ENCODE measurements at places on chromosomes 2 and 18.
A peak's percentile ranks its signal among the peaks of the same experiment; 100 is the strongest.

DNA sequence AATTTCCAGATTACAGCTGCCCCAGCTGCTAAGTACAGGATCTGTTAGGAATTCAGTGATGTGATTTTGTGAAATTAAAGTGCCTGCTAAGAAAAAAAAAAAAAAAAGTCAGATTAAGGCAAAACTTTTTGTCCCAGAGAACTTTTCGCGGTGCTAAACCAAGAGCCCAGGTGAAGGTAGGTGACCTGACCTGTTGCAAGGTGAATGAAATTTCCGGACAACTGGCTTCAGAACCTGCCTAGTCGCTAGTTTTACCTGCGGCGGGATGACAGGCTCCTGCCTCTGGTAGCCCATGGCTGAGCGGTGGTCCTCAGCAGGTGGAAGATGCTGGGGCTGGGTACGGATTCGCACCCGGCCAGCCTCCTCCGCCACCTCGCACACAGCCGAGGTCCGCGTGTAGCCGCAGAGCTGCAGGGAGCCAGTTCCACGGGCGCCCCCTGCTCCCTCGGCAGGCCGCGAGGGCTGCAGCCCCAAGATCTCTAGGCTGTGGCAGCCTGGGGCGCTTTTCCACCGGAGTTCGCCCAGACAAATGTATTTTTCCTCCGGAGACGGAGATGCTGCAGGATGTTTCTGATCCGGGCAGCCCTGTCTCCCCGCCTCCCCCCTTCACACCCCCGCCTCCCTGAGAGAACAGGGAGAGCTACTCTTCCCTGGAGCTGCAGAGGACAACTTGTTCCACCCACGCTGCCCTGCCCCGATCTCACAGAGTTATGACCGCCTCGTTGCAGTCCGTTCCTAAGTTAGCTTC lies at the start of gene SLC38A11:
SLC38A11 (minus strand) TSS at position 572 of the 748 bp plus-strand sequence; CDS start at position 294, 278 bp downstream.
- no peak for DNase-seq

DNA sequence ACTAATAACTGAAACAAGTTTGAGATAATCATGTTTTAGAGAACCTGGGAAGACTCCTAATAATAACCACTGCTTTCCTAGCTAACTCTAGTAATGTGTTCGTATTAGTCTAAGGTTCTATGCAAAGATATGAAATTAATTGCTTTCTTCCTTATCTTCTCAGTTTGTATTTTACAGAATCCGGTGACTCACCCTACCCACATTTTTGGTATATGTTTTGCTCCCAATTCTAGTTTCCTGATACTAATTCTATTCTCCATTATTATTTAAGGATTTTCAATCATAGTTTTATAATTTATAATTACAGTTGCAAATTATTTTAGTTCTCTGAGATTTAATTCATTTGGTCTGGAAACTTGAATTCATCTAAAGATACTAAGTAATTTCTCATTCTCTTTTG lies 394.6 kb upstream of the SETBP1 start:
- no peak for DNase-seq

DNA sequence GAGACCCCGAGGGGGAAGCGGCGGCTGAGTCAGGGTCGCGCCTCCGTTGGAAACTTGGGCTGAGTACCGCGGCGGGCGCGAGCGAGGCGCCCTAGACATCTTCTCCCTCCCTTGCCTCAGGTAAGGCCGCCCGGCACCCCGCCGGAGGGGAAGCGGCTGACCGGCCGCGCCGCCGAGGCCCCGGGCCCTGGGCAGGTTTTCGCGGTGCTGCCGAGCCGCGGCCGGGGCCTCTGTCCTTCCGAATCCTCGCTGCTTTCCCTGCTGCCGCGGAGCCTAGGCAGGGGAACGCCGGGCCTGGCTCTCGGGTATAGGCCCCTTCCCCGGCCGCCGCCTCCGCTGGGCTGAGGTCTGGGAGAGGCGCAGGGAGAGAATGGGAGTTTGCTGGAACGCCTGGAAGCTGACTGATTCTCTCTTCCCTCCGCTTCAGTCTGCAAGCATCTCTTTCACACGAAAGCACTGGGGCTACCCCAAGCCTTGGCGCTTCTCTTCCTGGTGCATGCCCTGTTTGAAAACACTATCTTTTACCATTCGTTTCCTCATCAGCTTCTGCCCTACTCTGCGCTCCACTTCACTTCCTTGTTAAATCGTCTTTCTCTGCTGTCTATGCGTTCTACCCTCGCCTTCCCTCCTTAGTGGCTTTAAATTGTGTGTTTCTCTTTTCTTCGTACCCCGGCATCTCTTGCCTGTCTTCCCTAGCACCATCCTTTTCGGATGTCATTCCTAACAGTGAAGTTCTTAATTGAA lies 652 bp downstream of the PPM1B start:
- DNase-seq: no peak

GRCh38 chr2:38174646-38175423 lies 98.9 kb upstream of the CYP1B1 start:
- DNase-seq: no peak

GRCh38 chr2:141923657-141924056 lies 207.2 kb downstream of the LRP1B start:
- DNase-seq: no peak

GRCh38 chr18:78901923-78902794 lies 77.5 kb upstream of the SALL3 start:
- DNase-seq: no peak

DNA sequence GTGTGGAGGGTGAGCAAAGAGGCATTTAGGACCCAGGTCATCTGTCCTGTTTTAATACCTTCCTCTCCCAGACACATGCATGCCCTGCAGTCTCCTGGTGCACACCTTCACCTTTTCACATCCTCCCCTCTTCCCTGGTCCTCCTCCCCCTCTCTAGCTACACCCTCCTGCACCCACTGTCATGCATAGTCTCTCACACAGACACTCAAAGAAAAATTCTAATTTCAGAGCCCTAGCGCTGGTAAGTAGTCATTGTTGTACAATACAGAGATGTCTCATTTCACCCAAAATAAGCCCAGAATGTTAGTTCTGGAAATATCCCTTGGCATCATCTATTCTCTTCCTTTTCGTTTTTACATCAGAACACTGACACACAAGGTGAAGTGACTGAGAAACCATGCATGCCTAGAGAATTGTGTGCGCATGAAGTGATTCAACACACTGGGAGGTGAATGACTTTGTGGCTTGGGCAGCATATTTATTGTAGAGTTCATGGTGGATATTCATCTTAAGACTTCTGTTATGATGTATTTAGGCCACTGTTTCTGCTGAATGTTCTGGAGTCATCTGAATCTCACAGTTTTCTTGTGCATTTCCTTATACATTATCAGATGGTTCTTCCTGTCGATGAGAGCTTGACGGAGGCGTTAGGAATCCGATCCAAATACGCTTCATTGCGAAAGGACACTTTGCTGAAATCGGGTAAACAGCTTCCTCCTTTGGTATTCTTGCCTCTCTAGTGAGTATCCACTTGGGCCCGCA lies 69.9 kb downstream of the COA5 start:
- DNase-seq: no peak

- DNase-seq: peak; percentile 37
Observed at GRCh38 chr18:59783138-59783537, 85.9 kb upstream of the CCBE1 start.

DNA sequence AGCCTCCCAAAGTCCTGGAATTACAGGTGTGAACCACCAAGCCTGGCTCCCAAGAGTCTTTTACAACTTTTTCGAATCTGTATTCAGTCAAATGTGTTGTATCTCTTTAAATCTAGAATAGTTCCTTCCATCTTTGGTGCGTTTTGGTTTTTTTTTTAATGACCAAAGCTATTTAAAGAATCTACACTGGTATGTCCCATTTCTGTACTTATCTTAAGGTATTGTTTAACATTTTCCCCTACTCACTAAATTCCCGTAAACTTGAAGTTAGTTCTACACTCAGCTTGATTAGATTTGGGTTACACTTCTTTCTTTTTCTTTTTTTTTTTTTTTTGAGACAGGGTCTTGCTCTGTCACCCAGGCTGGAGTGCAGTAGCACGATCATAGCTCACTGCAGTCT lies 63.8 kb downstream of the TMEM237 start:
- no peak for DNase-seq

- DNase-seq: no peak
Observed at GRCh38 chr2:120907822-120908221, 172.2 kb downstream of the GLI2 start.

GRCh38 chr2:98712145-98712544 lies 18.8 kb downstream of the MGAT4A start:
- no peak for DNase-seq

GRCh38 chr18:68588169-68588568 lies 126.7 kb downstream of the TMX3 start:
- no peak for DNase-seq

DNA sequence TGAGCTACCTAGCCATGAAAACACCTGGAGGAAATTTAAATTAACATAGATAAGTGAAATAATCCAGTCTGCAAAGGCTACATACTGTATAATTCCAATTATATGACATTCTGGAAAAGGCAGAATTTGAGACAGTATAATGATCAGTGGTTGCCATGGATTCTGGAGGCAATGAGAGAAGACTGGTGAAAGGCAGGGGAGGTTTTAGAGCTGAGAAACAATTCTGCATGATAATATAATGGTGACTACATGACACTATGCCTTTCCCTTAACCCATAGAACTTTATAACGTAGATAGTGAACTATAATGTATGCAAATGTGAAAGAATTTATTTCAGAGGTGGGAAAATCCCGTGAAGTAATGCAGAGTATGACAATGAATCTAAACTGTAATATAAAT lies 749.3 kb downstream of the TRIB2 start:
- DNase-seq: no peak

- peak; percentile 47 for DNase-seq
Observed at GRCh38 chr2:228180181-228181097, 1.0 kb downstream of the SPHKAP start.

DNA sequence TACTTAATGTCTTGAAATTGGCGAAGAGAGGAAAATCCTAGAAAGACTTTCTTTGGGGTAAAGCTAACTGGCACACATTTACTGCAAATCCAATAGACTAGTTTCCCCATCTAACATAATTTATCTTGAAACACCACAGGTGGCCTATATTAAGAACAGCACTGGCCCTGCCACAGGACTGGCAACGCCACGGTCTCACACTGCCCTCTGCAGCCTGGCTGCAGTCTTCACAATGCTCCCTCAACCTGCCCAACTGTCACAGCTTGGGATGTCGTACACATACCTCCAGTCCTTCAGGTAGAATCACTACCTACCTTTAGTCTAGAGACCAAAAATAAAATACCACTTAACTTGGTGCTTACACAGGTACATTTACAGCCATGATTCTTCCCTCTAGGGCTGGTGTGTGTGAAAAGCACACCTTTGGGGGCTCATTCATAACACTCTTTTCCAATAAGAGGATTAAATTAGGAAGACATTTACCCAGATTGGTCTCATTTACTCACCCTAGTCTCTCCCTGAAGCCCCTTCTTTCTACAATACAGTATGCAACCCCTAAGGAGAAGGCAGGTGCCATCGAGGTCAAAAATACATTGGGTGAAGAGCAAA lies 222.2 kb downstream of the C1D start:
- peak; percentile 16 for DNase-seq

DNA sequence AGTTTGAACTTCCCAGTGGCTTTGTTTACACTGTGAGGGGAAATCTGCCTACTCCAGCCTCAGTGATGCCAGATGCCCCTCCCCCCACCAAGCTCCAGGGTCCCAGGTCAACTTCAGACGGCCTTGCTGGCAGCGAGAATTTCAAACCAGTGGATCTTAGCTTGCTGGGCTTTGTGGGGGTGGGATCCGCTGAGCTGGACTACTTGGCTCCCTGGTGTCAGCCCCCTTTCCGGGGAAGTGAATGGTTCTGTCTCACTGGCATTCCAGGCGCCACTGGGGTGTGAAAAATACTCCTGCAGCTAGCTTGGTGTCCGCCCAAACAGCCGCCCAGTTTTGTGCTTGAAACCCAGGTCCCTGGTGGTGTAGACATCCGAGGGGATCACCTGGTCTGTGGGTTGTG lies 70.0 kb upstream of the NEUROD1 start:
- no peak for DNase-seq

DNA sequence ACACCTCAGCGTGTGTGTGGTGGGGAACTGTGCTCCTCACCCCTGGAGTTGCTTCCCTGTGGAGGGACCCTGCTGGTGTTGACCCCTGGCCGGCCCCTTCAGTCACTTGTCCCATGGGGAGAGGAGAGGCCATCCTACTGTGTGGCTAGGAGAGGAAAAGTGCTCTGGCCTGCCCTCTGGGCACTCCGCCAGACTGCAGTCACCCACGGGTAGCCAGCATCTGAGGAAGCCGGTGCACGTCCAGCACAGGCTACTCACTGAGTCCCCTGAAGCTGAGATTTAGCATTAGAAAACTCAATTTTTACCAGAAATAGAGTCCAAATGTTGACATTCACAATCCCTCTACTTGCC lies 211.5 kb upstream of the RAB6C start:
- no peak for DNase-seq

GRCh38 chr2:207763303-207763917 lies 6.3 kb downstream of the FZD5 start:
- no peak for DNase-seq

- DNase-seq: no peak
Observed at GRCh38 chr2:159444754-159445153, 158.3 kb upstream of the WDSUB1 start.

GRCh38 chr2:168723275-168723899 lies 79.0 kb upstream of the NOSTRIN start:
- no peak for DNase-seq

DNA sequence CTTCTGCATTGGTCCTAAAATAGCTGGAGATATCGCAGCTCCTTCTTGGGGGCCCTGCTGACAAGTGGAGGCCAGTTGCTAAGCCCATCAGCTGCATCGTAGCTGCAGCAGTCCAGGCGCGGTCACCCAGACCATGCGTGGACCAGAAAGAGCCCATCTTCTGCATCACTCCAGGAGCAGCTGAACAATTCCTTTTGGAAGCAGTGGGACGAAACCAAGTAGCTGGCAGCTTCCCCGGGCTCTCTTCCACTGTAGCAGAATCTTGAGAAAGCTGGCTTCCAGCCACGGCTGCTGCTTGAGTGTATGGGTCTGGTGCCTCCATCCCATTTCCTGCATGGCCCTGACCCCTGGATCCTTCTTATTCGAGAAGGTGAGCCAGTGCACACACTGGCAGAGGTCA lies 22.2 kb upstream of the CAB39 start:
- DNase-seq: no peak

GRCh38 chr2:72141881-72142451 lies 5.7 kb downstream of the CYP26B1 start:
- DNase-seq: no peak

DNA sequence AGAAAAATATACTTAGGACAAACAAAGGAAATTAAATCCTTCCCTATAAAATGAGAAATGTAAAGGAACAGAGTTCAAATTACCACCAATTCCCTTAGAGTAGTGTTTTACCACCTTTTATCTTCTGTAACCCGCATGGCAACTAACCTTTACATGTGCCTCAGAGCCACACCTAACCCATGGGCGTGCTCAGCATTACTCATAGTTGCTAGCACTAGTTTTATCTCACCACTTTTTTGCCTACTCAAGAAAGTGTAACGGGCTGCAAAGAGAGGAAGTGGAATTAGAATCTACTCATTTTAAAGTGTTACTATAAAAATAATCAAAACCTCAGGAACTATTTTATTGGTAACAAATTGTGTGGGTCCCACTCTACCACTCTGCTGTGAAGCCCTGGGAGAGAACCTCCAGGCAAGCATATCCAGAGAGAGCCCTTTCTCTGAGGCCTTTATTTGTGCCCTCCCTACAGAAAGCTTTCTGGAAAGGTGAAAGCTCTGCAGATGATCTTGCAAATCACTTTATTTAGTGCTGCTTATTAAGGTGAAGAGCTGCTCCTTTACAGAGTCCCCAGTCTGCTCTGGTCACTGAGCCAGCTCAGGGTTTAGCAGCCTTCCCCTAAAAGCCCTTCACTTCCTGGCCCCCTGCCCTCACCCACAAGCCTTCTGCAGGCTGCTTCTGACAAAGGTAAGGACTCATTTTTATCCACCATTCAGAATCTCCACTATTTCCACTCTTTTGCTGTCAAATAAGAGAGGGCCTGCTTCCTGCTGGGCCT lies 98.8 kb downstream of the TRABD2A start:
- no peak for DNase-seq

All from iPS DF 6.9 (cell line).